Caudate nucleus (tissue), 63 donors: ENCODE measurements at places on chromosomes 12 and 14.

GRCh38 chr12:54680374-54680773 lies 32.2 kb upstream of the DCD start:
- no peak for DNase-seq

- no peak for DNase-seq
Measured at GRCh38 chr14:88935083-88935482, 110.6 kb downstream of the TTC8 start.

DNA sequence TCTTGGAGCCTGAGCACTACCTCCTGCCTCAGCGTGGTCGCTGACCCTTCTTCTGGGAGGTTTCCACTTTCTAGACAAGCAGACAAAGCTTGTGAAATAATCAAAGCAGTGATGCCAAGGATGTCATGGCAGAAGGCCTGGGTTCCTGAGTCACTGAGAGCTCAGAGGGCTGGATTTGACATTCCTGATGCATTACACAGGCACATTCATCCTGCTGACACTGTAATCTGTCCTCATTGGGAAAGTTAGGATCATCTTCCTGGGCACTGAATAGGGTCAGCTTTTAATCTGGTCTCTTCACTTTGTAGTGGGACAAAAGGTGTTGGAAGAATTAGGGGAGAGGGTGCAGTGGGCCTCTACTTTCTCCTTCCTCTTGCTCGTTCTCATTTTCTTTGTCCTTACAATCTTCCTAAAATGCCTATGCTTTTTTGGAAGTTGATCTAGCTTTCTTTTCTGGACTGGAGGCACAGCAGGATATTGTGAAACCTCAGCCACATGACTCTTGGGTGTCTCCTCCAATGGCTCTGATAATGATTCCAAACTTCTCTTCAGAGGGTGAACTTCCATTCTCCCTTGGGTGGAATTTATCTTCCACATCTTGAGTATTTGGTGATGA lies 29.6 kb downstream of the EEA1 start:
- no peak for DNase-seq

DNA sequence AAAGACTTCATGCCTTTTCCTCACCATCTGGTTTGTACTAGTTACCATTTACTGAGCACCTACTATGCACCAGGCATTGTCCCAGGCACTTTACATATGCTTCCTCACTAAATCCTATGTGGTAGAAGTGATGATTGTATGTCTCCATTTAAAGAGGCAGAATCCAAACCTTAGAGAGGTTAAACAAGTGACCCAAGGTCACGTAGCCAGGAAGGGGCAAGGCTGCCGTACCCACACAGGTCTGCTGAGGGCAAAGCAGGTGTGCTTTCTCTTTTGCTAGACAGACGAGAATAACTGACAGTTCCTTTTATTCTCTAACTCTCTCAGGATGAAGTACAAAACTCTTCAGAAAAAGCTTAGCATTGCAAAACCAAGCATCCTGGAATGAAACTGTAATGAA lies 235.2 kb upstream of the SRRM4 start:
- no peak for DNase-seq

- no peak for DNase-seq
Measured at GRCh38 chr14:39015360-39015961, 87.6 kb downstream of the SEC23A start.

DNA sequence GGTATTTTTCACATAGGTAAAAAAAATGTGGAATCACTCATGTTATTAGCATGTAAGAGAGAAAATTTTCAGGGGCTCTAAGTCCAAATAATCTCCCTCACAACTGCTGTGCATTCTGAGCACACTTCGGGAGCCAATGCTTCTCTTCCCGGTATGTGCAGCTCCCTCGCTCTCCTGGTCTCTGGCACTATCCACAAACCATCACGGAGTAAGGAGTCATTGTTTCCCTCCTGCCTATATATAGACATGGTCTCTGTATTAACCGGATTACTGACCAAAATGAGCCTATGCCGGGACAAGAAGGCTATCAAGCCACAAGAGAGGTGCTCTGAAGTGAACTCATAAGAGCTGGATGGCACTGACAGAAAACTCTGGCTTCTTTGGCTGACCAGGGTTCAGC lies 13.4 kb downstream of the HECTD4 start:
- DNase-seq: no peak

GRCh38 chr14:33282331-33283230 lies 343.9 kb downstream of the NPAS3 start:
- no peak for DNase-seq

DNA sequence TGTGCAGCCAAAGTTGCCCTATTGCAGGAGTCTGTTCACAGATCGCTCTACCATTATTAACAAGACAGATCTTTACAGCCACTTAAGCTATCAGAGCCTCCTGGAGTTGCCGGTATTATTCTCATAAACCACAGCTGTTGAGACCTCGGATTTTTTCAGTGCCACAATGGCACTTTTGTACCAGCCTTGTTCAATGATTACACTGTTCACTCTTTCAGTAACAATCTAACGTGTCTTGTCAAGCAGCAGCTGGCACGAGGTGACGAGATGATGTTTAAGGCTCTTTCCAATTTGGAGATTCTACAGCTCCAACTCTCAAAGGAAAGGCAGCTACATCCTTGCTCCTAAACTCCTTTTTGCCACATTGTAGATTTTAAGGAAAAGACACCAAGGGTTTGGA lies 30.7 kb downstream of the LRIG3 start:
- DNase-seq: peak; percentile 45

- DNase-seq: no peak
Measured at GRCh38 chr14:68513838-68514607, 278.8 kb downstream of the ZFP36L1 start.

- no peak for DNase-seq
Measured at GRCh38 chr12:28955931-28956330, 193.1 kb upstream of the FAR2 start.
